Bone marrow (tissue), 2 donors: ENCODE measurements at places on chromosomes 4 and X.

- no peak for DNase-seq
These were observed 6.6 kb downstream of the TIMM17B start for GRCh38 chrX:48890934-48891401.

- no peak for DNase-seq
These were observed 39.4 kb downstream of the ZNF185 start for GRCh38 chrX:152937236-152937635.

DNA sequence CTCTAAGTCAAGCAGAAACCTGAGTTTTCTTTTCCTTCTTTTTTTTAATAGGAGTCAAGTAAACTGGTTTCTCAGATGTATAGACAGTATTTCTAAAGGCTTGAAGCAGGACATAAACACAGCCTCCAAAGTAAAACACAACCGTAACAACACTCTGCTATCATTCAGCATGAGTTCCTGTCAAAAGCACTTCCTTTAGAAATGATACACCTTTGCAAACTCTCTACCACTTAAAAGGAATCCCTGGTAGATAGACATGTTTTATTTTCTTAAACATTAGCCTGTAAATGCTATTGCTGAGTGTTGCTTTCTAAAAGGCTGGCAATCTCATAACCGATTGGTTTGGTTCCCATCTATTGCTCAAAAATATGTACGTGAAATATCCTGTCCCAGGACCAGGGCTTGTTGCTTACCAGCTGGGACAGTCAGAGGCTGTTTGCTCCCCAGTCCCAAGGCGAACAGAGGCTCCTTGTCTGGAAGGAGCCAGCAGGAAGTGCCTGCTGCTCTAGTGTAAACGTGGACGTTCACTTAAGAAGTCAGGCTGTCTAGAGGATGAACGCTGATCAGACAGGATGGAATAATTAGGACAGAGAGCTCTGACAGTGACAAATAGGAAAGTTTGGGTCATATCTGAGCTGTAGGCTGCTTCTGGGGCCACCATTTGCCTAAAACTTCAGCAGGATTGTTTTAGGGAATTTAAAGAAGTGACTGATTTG lies 173.9 kb upstream of the KLF3 start:
- DNase-seq: no peak

DNA sequence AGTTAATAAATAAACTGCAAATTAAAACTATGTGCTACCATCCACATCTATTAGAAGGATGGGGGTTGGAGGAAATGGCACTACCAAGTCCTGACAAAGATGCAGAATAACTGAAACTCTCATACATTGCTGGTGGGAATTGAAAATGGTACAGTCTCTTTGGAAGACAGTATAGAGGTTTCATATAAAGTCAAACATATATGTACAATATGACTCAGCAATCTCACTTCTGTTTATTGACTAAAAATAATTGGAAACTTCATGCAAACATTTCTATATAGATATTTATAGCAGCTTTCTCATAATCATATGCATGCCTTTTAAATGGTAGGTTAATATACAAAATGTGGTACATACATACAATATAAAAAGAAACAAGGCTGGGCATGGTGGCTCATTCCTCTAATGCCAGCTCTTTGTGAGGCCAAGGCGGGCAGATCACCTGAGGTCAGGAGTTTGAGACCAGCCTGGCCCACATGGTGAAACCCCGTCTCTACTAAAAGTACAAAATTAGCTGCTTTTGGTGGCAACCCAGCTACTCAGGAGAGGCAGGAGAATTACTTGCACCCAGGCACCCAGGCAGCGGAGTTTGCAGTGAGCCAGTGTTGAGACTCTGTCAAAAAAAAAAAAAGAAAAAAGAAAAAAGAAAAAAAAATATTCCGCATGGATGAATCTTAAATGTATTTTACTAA lies 225.0 kb upstream of the CXXC4 start:
- no peak for DNase-seq

DNA sequence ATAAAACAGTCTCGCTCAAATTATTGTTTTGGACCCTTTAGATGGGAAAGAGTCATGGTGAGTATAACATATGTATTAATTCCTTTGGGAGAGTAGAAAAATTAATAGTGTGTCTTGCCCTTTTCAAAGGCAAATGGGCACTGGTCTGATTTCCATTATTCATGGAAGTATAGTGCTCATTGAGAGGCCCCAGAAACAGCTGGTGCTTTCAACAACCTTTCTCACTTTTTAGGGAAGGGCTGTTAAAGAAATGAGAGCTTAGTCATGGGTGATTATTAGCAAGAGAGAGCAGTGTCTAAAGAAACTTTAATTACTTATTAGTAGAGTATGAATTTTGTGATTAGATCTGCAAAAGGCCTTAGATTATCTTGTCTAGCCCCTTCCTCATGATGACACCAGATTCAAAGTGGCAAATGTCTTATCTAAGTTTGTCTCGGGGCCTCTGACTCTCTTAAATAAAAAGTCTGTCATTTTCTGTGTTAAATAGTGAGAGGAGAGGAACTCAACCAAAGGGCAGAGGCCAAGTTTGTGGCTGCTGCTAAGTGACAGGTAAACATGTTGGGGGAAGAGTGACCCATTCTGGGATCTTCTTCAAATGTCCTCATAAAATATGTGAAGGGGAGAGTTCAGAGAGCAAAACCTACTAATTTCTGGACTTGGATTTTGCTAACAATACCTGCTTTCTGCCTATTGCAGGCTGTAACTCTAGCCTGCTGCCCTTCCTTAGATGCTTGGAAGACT lies 110.6 kb downstream of the REPS2 start:
- no peak for DNase-seq

DNA sequence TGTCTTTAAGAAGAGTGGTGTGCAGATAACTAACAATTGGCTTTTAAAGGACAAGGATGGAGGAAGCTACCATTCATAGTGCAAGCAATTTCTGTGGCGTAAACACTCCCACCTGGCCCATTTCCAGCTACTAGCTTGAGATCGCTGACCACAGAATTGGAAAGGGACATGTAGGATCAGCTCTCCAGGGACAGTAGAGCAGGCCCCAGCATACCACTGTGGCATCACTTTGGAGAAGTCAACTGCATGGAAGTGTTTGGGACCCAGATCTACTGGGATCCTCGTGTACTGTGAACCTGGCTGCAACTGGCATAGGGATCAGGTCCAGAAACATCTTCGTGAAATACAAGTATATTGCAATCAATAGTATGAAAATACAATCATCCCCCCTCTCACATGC lies 515.0 kb downstream of the INPP4B start:
- DNase-seq: no peak

DNA sequence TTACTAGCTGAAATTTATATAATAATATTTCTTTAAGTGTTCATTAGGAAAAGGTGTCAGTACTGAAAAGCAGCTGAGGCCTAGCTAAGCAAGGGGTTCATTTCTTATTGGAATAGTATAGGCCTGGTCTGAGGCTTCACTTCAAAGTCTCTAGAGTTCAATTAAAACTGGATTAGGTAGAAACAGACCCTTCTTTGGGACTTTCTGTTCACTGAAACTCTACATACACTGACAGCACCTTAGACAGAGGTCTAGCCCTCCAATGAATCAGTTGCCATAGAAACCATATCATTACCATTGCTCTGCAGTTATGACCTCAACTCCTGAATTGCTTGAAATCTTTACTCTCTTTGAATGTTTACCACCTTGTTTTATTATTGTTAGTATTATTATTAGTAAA lies 86.4 kb upstream of the MAB21L2 start:
- no peak for DNase-seq

GRCh38 chrX:9807355-9808182 lies 21.3 kb downstream of the SHROOM2 start:
- DNase-seq: no peak

DNA sequence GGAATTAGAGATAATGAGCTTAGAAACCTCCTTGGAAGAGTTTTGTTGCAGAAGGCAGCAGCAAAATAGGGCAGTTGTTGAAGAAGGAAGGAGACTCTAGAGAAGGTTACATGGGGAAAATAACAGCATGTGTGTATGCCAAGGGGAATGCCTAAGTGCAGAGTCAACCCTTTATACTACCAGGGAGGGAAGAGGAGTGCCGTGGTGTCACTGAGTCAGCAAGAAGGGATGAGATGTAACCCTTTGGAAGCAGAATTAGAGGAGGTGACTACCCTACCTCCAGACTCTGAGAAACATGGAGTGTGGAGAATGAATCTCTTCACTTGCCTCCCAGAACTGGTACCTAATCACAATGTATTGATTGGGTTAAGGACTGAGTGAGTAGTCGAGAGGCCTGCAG lies 6.7 kb upstream of the GABRE start:
- DNase-seq: no peak

DNA sequence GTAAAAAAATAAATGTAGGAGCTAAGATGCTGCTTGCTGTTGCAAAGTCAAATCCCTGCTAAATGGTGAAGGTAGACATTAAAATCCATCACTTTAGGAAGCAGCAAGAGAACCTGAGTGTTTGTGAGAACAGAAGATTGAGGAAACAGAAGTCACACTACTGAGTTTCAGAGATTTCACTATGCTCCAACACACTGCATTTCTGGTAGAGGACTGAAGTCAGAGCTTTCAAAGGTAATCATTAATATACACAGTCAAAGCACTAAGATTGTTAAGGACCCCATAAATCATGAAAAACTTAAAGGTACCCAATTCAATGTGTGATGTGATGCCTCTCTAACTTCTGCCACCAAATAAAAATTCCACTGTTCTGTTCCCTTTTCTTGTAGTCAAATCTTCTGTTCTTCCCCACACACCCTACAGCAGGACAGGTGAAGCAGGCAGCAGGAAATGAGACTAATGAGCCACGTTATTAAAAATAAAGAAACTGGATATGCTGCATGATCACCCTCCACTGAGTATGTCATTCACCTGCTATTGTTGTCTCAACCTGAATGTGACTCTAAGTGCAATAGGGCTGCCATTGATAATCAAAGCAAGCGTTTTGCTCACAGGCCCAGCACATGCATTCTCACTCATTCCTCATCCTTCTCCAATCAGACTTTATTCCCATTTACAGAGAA lies 28.9 kb upstream of the APELA start:
- DNase-seq: no peak

- no peak for DNase-seq
These were observed 158.2 kb upstream of the MAP3K15 start for GRCh38 chrX:19673375-19674040.
